Liver (tissue), 10 donors: ENCODE measurements at places on chromosomes 16 and 17. TPM values are rescaled to one million over a fixed set of nuclear protein-coding genes. Genes with fewer than 3 reads are reported as not detected.

DNA sequence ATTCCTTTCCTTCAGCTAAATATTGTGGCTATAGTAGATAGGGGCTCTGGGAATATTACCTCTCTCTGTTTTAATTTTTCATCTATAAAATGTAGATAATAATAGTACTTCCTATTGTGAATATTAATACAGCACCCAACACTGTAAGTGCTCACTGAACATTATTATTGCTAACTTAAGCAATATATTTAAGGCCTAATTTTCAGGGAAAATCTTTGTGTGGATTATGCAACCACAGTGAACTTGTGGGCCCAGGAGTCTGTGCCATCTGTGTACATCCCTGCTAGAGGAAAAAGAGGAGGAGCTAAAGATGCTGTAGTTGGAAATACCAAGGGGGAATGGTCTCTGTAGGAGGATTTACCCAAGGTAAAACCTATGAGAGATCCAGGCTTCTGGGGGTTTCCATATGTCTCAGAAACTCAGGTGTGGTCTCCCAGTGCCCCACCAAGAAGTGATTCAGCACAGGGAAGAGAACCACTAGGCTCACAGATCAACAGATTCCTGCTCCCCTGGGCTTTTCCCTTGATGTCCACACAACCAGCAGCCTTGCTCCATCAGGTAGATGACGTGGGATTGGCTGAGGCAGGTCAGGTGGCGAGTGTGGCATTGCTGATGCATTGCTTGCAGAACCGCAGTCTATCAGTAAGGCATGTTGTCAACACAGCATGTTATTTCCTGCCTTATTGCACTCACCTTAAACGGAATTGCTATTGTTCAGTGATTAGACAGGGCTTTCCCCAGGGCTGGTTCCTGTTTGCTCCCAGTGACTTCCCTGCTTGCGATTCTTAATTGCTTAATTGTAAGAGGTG is 1.6 kb upstream of the N4BP1 start:
- H3K27me3 ChIP-seq, result no peaks in the 10 kb centered on the region
- H3K4me3 ChIP-seq, result no peak overlapping the region
- H3K36me3 ChIP-seq, result no peaks in the 10 kb centered on the region
- H3K4me1 ChIP-seq, result peaks cover 2% of the 10 kb centered on the region
- H3K27ac ChIP-seq, result peak overlapping the region; percentile 39

DNA sequence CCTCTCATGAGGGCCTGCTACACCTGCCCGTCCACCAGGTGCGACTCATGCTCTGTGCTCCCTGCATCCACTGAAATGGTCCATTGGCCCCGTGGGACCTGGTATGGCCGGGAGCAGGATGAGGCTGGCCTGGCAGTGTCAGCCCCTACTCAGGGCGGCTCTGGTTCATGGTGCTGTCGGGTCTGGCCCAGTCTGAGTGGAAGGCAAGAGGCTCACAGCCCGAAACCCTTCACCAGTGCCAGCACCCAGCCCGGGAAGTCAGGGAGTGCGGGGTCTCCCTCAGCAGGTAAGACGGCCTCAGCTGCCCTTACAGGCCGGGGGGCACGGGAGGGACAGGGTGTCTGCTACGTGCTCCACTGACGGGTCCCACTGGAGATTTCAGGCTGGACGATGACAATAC is 40.5 kb upstream of the RASD1 start:
- no peaks in the 10 kb centered on the region for H3K27me3 ChIP-seq
- H3K36me3 ChIP-seq, result no peaks in the 10 kb centered on the region
- H3K4me3 ChIP-seq, result no peak overlapping the region
- H3K27ac ChIP-seq, result peak overlapping the region; percentile 94
- no peak for DNase-seq
- peaks cover 27% of the 10 kb centered on the region for H3K4me1 ChIP-seq

DNA sequence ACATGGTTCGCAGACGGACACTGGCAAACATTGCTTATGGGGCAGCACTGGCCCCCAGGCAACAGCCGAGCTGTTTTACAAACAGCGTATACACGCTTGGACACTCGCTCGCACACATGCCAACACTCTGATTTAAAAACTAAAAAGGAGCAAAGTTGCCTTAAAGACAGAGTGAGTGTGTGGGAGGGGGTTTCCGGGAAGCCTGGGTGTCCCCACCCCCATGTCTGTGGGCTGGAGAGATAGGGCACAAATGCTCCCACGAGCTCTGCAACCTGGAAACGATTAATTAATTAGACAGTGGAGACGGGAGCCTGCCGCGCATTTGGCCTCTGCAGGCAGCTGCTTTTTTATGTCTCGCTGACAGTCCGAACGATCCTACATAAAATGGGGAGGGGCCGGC is 107.9 kb upstream of the ZNF469 start:
- no peak overlapping the region for H3K27ac ChIP-seq
- DNase-seq, result no peak
- no peak overlapping the region for H3K4me3 ChIP-seq
- H3K4me1 ChIP-seq, result no peaks in the 10 kb centered on the region

DNA sequence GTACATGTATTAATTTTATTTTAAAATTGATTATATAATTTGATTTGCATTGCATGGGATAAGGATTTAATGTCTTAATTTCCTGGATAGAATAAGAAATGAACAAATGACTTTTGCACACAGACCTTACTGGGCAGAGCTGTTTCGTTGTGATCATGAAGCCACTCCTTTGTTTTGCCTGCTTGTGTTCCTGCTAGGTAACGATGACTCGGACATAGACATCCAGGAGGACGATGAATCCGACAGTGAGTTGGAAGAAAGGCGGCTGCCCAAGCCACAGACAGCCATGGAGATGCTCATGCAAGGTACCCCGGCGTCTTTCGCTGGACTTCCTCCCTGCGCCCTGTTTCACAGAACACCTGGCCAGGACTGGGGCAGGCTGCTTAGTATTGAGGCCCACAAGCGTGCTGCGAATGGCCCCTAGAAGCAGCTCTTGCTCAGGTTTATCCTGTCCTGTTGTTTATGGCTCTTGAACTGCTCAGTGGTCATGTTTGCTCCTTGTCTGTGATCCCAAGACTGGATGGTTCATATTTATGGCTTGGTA is 29.6 kb downstream of the CLUAP1 start:
- H3K36me3 ChIP-seq, result peaks cover 2% of the 10 kb centered on the region
- H3K4me3 ChIP-seq, result no peak overlapping the region
- no peaks in the 10 kb centered on the region for H3K27me3 ChIP-seq
- no peaks in the 10 kb centered on the region for H3K4me1 ChIP-seq
- no peak overlapping the region for H3K27ac ChIP-seq
- DNase-seq, result no peak

- no peak overlapping the region for H3K4me3 ChIP-seq
- H3K27ac ChIP-seq, result no peak overlapping the region
- no peaks in the 10 kb centered on the region for H3K36me3 ChIP-seq
- H3K4me1 ChIP-seq, result peaks cover 10% of the 10 kb centered on the region
- DNase-seq, result no peak
- H3K27me3 ChIP-seq, result no peaks in the 10 kb centered on the region
Observed at GRCh38 chr17:56679777-56680422, 86.4 kb downstream of the NOG start.

- no peak for DNase-seq
- H3K27me3 ChIP-seq, result no peaks in the 10 kb centered on the region
- peaks cover 10% of the 10 kb centered on the region for H3K4me1 ChIP-seq
- no peaks in the 10 kb centered on the region for H3K36me3 ChIP-seq
- no peak overlapping the region for H3K4me3 ChIP-seq
Observed at GRCh38 chr16:74201576-74201975, 95.0 kb upstream of the PSMD7 start.

DNA sequence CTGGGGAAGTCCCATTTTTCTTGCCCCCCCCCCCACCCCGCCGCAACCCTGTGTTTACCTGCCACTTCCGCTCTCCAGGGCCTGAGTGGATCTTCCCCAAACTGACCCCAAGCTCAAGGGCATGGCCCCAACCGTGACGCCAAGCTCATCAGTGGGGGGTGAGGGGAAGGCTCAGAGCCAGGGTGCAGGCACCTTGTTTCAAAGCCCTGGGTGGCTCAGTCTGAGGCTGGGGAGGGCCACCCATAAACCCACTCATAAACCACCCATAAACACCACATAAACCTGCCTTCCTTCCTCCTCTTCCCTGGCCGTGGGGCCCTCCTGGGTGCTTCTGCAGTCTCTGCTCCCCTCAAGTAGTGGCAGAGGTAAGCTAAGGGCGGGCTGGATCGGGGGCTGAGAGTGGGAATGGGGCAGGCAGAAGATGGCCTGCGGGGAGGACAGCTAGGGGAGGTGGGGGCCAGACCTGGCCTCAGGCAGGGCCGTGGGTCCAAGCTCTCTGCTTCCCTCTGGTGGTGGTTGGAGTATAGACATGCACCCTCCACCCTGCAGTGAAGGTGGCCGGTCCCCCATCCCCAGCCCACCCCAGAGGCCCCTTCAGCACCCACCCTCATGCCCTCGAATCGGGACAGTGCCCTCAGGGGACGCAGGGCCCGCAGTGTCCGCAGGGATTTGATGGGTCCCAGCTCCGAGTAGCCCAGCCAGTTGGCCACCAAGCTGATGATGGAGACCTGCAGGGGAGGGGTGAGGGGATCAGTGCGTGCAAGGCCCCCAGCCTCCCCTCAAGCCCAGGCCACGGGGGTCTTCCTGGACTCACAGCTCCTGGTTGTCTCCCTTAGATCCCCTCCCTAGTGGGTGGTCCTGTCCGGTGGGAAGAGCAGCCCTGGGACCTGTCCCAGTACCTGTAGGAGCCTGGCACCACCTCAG is 14.6 kb upstream of the CD79B start:
- peak; percentile 58 for DNase-seq
- no peak overlapping the region for H3K27ac ChIP-seq
- H3K27me3 ChIP-seq, result no peaks in the 10 kb centered on the region
- H3K36me3 ChIP-seq, result no peaks in the 10 kb centered on the region

DNA sequence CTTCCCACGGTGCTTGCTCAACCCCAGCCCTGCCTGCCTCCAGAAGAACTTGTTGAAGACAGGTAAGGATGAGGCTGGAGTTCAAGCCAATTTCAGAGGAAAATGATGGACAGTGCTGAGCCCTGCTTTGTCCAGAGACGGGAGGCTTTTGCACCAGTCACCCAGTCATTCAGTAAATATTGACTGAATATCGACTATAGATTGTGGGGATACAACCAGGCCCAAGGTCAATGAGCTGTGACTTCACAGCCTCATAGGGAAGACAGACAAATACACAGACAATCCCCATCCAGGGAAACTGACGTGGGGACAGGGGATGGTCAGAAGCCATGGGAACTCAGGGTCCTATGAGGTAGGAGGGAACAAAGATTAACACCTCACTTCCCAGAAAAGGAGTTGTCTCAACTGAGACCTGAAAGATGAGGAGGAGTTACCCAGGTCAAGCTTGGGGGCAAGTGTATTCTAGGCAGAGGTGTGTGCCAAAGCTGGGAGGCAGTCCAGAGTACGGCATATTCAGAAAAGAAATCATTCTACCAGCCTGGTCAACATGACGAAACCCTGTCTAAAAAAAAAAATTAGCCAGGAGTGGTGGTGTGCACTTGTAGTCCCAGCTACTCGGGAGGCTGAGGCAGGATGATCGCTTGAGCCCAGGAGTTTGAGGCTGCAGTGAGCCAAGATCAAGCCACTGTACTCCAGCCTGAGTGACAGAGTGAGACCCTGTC is 5.9 kb upstream of the DOC2A start:
- H3K4me1 ChIP-seq, result peaks cover under 1% of the 10 kb centered on the region
- H3K4me3 ChIP-seq, result no peak overlapping the region
- peaks cover 4% of the 10 kb centered on the region for H3K27me3 ChIP-seq
- no peak for DNase-seq
- no peaks in the 10 kb centered on the region for H3K36me3 ChIP-seq

GRCh38 chr17:47159315-47159714 is 29.8 kb downstream of the CDC27 start:
- no peaks in the 10 kb centered on the region for H3K27me3 ChIP-seq
- peaks cover 1% of the 10 kb centered on the region for H3K36me3 ChIP-seq
- no peak overlapping the region for H3K27ac ChIP-seq
- H3K4me3 ChIP-seq, result no peak overlapping the region
- H3K4me1 ChIP-seq, result no peaks in the 10 kb centered on the region
- no peak for DNase-seq

Gene SEPTIN1
- polyA plus RNA-seq, result 1.4 TPM

DNA sequence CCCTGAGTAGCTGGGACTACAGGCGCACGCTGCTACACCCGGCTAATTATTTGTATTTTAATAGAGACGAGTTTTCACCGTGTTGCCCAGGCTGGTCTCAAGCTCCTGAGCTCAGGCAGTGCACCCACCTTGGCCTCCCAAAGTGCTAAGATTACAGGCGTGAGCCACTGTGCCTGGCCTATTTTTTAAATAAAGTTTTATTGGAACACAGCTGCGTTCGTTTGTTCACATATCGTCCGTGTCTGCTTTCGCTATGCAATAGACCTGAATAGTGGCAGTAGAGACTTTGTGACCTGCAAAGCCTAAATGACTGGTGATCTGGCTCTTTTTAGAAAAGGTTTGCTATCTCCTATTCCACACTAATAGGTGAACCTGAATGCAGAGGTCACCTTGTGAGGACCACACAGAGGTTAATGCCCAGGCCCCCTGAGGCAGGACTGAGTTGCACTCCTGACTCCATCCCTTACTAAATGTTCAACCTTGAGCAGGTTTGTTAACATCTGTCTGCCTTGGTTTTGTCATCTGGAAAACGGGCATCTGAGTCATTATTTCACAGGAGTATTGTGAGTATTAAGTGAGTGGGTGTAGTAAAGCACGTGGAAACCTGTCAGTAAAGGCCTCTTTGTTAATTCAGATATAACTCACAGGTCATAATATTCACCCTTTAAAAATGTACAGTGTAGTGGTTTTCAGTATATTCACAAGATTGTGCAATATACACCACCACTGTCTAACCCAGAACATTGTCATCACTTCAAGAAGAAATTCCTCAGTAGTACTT is 157.5 kb upstream of the CACNG5 start:
- H3K4me1 ChIP-seq, result no peaks in the 10 kb centered on the region
- no peaks in the 10 kb centered on the region for H3K27me3 ChIP-seq

GRCh38 chr17:68035131-68035522 is 408 bp upstream of the KPNA2 start:
- peak; percentile 90 for DNase-seq
- no peak overlapping the region for H3K27ac ChIP-seq
- no peaks in the 10 kb centered on the region for H3K36me3 ChIP-seq

Gene C17orf113
- polyA plus RNA-seq, result not detected

GRCh38 chr16:59604354-59604753 is 870.2 kb upstream of the GOT2 start:
- H3K27me3 ChIP-seq, result no peaks in the 10 kb centered on the region
- no peaks in the 10 kb centered on the region for H3K36me3 ChIP-seq

Gene CCDC144A
- 1.5 TPM for polyA plus RNA-seq
